ENCODE measurements at places on chromosomes 16 and 17. TPM values are rescaled to one million over a fixed set of nuclear protein-coding genes. Genes with fewer than 3 reads are reported as not detected.
A peak's percentile ranks its signal among the peaks of the same experiment; 100 is the strongest.

The KRT25 gene
- not detected for total RNA-seq

The ERN2 gene
- not detected for total RNA-seq

The CLDN7 gene
- 75.9 TPM for total RNA-seq

The MGAT5B gene
- total RNA-seq: 0.49 TPM

The MPO gene
- total RNA-seq: not detected

DNA sequence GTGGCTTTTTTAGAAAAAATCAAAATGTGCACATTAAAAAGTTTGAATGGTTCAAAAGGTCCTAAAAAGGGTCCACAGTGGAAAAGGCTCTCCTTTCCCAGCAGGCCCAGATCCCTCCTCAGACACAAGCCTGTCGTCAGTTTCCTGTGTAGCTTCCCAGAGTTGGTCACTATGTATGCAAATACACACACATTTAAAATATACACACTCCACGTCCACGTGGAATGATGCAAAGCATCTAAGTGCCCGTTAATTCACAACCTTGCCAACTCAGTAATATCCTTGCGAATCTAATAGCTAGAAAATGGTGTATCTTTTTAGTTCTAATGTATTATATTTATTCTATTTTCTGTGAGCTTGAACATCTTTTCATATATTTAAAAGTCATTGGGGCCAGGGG, 17.7 kb downstream of the NLRC5 start:
- no peaks in the 10 kb centered on the region for H3K36me3 ChIP-seq
- no peaks in the 10 kb centered on the region for H3K4me1 ChIP-seq
- no peaks in the 10 kb centered on the region for H3K27me3 ChIP-seq
- no peak overlapping the region for H3K27ac ChIP-seq
- DNase-seq: no peak

- DNase-seq: no peak
- H3K4me3 ChIP-seq: no peak overlapping the region
- H3K27me3 ChIP-seq: no peaks in the 10 kb centered on the region
- H3K36me3 ChIP-seq: no peaks in the 10 kb centered on the region
These were observed 46.6 kb downstream of the NUP93 start for GRCh38 chr16:56776562-56776961.

DNA sequence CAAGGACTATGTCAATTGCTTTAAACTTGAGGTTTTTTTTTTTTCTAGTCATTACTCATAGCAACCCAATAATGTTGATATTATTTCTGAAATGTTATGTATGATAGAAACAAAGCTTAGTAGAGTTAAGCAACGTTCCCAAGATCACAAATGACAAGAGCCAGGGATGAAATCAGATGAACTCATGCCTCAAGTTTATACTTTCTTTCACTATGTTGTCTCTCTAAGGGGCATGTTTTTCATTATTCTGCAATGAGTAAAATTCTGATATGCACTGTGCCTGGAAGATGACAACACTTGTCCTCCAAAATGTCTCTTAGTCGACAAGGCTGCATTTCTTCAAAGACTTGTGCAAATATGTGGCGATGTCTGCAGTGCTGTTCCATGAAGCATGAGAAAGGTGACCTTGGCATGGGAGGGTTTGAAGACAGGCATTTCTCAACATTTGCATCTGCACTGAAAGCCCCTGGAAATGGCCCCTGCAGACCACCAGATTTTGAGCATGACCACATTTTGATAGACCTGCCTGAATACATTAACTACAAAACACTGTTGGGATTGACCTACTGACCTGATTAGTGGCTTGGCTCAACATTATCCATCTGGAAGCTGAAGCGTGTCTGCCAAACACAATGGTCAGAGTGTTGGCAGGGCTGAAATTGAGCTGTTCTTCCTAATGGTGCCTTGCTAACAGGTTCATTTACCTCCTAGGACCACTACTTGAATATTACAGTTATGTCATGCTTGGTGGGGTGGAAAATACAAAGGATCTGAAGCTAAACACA, 1027.5 kb downstream of the CDH11 start:
- H3K4me1 ChIP-seq: no peaks in the 10 kb centered on the region
- H3K4me3 ChIP-seq: no peak overlapping the region
- H3K27ac ChIP-seq: no peak overlapping the region
- no peaks in the 10 kb centered on the region for H3K36me3 ChIP-seq
- DNase-seq: no peak

- peaks cover 78% of the 10 kb centered on the region for H3K4me1 ChIP-seq
- no peak for DNase-seq
- H3K27ac ChIP-seq: peak overlapping the region; percentile 91
- H3K27me3 ChIP-seq: no peaks in the 10 kb centered on the region
- H3K36me3 ChIP-seq: no peaks in the 10 kb centered on the region
- H3K4me3 ChIP-seq: peak overlapping the region; percentile 56
These were observed 441 bp downstream of the VASN start for GRCh38 chr16:4372001-4372577.
